D341Med (cell line): ENCODE measurements at places on chromosomes 2 and 18.

DNA sequence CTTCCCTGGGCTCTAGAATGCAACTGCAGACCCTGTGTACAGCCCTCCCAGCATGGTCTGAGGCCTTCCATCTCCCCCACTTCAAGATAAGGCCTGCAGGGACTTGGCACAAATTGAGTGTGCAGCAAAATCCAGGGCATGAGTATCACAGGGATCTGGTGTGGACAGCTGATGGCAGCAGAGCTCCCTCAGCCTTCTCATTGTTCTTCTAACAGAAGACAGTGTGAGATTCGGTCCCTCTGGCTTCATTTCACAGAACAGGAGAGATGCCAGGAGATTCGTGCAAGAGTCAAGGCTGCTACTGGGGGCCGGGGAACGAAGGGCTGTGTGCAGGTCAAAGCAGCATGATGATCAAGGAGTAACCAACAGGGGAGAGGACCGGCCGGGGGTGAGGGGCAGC, 85.8 kb downstream of the UXS1 start:
- no peak for DNase-seq

DNA sequence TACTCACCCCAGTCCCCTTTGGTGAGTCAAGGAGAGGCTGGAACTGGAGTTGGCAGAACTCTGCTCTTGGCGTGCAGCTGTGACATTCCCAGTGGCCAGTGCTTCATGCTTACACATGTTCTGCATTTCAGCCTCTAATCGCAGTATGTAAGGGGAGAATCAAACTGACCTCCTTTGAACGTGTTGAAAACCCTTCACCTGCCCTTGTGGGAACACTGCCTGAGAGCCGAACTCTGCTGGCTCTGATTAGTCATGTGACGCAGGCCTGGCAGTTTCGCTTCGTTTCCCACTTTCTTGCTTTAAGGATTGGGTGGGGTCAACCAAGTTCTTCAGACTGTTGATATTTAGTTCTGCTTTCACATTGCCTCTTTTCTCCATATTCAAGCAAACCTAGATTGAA, 173.8 kb upstream of the BCL2L11 start:
- no peak for DNase-seq

GRCh38 chr2:64295326-64296139, 151.3 kb upstream of the PELI1 start:
- DNase-seq = no peak

DNA sequence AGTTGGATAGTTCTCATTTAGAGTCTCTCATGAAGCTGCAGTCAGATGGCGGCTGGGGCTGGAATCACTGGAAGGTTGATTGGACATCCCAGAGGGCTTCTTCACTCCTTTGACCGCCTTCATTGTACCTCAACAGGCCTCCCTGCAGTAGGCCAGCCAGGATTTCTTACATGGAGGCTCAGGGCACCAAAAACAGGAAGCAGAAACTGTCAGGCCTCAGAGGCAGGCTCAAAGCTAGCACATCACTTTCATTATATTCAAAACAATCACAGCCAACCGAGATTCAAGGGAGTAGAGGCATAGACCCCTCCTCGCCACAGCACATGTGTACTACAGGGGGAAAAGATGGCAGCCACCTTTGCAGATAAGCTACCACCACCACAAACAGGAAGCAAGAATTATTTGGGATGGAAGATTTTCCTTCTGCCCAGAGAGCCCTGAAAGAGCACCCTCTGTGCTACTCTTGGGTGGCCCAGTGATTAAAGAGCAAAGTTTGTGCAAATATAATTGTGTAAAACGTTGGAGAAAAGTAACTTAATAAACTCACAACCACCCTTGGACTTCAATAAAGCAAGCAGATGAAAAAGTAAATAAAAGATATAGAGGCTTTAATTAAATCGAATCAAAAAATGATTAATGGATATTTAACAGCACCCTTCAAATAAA, 155.3 kb downstream of the GFPT1 start:
- DNase-seq = no peak

DNA sequence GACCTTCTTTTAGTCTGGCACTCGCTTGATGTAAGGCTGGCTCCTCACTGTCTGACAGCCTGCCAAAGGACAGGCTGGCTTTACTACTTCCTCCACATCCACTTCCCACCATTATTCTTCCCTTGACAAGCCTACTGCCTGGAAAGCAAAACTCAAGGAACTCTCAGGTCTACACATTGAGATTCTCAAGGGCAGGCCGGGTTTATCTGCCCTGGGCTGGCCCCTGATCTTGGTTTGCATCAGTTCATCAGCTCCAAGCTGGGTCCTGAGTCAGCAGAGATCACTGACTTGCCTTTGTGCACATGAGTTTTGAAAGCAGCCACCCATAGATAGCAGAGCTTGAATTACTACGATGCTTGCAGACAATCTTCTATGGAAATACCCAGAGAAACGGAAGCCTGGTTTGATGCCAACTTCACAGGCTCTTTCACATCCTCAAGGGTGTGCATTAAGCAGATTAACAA, 53.9 kb downstream of the KCTD18 start:
- no peak for DNase-seq

- DNase-seq = no peak
Measured at GRCh38 chr2:206562375-206562774, 79.9 kb upstream of the FAM237A start.

DNA sequence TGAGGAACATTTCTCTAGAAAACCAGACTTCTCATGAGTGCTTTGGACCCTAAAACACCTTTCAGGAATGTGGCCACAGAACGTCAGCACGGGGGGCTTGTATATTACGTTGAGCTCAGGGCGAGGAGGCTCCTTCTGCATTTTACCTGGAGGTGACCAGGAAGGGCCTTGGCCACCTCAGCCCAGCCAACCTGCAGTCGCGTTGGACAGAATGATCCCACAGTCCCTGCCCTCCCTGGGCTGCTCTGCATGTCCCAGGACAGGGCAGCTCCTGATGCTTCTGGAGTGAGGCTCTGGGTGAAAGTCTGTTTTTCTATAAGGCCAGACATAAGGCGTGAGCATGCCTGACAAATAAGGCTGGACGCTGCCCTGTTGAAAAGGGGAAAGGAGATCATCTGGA, 121.9 kb downstream of the NDUFA10 start:
- DNase-seq = no peak

- peak; percentile 22 for DNase-seq
Measured at GRCh38 chr2:68317971-68318913, 1.5 kb downstream of the CNRIP1 start.

DNA sequence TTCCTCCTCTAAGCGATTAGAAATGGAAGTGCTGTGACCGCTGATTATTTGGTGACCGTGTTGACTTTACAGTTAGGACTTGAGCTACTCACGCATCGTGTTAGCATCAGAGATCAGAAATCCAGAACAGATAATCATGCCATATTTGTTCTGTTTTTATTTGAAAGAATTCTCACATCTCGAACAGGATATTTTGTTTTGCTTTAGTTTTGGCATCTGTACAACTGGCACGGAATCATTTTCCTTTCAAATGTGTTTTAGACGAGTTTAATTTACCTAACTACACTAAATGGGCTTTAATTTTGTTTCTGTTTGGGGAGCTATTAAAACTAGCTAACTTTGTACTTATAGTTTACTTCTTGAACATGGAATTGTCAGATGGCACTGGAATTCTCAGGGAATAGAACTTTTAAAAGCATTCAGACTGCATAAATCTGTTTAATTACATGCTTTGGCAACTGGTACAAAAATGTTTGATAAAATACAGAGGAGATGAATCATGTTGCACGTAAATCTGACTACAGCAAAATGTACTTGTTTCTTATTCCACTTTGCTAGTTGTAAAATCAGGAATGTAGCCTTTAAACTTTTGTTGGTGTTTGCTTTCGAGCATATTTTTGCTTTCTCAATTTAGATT, 1.4 kb downstream of the ITPRID2 start:
- DNase-seq = no peak

DNA sequence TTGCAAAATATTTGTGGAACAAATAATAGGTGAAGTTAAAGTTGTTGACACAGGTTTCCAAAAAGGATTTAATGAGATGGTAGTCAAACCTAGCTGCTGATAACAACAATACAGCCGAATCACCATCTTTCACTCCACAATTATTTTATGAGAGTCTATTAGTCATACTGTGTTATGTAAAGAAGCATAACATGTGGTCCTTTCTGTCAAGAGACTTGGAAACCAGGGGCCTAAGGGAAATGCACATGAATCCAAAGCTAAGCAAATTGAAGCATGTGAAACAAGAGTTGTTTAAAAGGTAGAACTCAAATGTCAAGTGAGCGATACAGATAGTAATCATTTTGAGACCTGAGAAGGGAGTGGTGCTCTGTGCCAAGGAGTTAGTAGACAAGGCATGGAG, 16.0 kb downstream of the CD28 start:
- DNase-seq = no peak

DNA sequence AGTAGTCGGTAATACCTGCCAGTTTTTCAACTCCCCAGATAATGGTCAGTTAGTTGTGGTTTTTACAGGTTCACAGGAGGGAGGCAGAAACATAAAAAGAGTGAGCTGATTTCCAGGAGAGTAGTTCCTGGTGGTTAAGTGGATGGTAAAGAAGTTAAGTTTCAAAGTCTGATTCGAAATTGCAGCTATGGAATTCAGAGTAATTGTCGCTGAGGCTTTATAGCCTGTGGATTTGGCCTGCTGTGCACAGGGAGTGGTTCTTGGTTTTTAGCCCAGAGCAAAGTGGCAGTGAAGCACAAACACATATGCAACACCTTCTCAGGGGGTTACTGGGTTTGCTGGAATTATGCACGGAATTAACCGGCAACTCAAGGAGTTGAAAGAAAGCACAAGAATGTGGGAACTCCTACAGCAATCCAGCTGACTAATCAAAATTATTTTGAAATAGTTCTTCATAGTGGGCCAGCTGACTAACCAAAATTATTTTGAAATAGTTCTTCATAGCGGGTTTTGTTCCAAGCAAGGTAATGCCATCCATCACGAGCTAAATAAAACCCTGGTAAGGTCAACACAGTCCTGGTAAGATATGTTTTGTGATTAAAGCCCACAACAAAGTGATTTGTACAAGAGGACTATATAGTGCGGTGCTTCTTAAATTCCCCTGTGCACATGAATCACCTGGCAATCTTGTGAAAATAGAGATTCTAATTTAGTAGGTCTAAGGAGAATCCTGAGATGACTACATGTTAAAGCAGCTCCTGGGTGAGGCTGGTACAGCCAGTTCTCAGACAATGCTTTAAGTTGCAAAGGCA, 94.4 kb downstream of the SGPP2 start:
- DNase-seq = no peak

DNA sequence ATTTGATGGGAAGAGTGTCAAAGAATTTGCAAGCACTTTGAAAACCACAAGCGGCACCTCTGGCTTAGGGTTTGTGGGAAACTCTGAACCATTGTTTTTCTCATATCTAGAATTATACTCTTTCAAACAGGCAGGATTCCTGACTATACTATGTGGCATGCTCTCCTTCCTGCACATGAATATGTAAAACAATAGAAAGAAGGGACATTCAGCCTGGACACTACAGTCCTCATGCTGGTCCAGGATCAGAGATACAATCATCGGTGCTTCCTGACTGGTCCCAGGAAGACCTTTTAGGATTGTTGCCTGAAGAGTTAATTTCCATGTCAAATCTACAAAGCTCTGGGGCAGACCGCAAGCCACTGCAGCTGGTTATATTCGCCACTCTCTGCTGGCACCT, 55.7 kb upstream of the RASGRP3 start:
- no peak for DNase-seq

- no peak for DNase-seq
Measured at GRCh38 chr2:237909075-237909695, 49.8 kb downstream of the RAMP1 start.

DNA sequence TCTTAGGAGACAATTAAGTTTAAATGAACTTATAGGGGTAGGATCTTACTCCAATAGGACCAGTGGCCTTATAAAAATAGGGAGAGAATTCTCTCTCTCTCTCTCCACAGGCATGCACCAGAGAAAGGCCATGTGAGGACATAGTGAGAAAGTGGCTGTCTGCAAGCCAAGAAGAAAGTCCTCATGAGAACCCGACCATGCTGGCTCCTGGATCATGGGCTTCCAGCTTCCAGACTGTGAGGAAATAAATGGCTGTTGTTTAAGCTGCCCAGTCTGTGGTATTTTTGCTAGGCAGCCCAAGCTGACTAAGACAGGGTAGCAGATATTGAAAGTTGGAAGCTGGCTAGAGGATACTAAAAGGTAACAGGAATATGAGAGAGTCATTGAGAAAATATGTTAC, 454.0 kb downstream of the NBAS start:
- no peak for DNase-seq

- no peak for DNase-seq
Measured at GRCh38 chr2:69766014-69766413, 24.1 kb downstream of the ANXA4 start.

- DNase-seq = peak; percentile 74
Measured at GRCh38 chr18:77052983-77053309, 79.6 kb downstream of the MBP start.

GRCh38 chr18:59270689-59271257, 2.5 kb downstream of the RAX start:
- no peak for DNase-seq

- DNase-seq = no peak
Measured at GRCh38 chr2:76157531-76157930, 446.8 kb upstream of the GCFC2 start.

GRCh38 chr2:64296140-64296480, 151.9 kb upstream of the PELI1 start:
- peak; percentile 45 for DNase-seq

DNA sequence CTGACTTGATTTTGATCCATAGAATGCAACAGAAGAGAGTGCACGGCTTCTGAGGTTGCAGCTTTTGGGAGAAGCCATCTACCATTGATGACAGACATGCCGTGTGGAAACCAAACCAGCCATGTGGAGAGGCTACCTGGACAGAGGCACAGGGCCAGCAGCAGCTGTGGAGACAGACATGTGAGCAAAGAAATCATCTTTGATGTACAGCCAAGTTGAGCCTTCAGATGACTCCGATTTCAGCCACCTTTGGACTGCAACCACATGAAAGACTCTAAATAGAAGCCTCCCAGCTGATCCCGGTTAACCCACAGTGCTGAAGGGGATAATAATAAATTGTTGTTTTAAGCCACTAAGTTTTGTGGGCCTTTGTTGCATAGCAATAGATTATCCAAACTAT, 54.2 kb downstream of the TSN start:
- DNase-seq = no peak

DNA sequence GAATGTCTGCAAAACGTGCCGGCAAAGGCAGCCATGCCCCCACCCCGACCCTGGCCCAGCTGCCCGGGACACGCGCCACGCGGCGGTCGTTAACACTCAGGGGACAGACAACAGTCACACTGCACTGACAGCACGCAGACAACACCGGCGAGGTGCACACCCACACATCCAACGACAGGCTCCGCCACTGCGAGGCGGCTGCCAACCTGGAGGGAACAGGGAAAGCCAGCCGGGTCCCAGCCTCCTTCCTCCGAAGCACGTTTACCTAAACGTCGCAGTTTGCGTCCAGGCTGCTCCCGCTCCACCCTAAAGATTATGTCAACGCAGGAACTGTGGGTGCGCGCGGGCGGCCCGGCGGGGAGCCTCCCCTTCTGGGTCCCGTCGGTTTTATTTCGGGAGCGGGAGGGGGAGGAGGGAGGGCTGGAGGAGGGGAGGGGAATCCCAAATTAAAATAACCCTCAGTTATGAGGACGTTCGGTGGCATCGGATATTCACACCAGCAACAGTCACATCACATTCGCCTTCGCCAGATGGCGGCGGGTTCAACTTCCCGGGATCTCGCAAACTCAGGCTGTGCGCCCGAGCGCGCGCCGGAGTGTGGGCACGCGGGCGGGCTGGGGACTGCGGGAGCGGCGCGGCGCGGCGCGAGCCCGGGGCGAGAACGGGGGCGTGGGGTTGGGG, 644 bp downstream of the PTGR3 start:
- DNase-seq = peak; percentile 81

GRCh38 chr2:204507636-204508035, 37.6 kb upstream of the PARD3B start:
- DNase-seq = no peak

GRCh38 chr18:62637807-62638687, 77.3 kb upstream of the PHLPP1 start:
- DNase-seq = peak; percentile 79
